ENCODE measurements at places on chromosomes 4 and X.

DNA sequence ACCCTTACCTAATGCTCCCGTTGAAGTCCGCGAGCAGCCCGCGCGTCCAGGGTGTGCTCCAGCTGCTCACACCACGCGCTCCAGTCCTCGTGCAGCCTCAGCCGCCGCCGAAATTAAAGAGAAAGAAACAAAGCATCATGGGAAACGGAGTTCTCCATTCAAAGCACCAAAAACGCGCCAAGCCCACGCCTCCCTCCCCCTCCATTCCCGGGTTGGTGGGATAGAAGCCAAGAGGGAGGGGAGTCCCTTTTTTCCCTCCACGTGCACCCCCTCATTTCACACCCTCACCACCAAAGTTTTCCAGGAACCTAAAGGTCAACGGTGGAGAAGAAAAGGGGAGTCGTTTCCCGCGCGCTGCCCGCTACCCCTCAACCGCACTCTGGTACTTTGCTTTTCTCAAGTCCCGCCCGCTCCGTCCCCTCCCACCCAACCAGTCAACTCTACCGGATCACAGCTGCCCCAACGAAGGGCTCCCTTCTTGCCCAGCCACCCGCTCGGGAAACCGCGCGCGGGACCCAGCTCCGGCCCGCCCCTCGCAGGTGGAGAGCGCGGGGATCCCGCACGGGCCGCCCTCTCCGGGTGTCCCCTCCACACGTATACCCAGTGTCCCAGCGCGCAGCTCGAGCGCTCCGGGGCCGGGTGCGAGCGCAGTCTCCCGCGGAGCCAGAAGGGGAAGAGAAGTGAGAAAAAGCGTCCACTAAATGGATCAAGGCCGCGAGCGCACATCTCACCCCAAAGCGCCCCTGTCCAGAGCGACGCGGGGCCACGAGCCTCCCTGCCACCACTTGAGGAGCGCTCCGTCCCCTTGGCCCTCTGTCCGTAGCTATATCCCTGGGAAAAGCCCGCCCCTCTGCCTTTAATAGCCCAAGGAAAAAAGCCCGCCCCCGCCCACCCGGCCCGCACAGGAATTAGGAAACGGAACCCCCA is 65.1 kb upstream of the CCDC160 start:
- DNase-seq, result no peak

DNA sequence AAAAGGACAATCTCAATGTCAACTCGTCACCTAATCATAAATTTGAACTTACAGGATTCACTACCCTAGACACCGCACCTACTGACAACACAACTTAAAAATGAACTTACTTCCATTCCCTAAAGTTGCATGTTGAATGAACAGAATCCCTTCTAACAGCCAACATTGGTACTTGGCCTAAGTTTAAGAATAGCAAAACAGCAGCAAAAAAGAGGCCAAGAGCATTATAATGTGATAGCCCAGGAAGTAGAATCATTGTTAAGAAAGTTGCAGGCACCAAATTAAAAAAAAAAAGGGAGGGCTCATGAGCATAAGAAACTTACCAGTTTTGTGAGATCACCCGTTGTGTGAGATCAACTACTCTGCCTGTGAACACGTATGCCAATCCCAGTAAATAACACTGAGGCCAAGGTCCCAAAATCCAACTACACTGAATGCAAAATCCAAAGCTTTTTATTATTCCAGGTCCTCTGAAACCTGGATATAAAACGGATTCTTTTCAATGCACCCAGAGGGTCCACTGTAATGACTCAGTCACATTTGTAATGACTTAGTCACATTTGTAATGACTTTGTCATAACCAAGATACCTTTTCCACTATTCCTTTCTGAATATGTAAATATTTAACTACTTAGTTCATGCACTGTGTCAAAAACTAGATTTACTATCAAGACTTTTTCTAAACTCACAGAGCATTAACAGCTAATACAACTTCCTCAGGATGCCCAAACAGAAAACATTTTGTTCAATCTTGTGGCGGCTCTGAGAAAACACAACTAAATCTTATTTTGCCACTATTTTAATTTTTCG is 6.8 kb downstream of the HNRNPDL start:
- DNase-seq, result no peak

GRCh38 chr4:140989944-140990343 is 143.3 kb downstream of the RNF150 start:
- no peak for DNase-seq

GRCh38 chr4:100391863-100392262 is 126.0 kb downstream of the EMCN start:
- no peak for DNase-seq

DNA sequence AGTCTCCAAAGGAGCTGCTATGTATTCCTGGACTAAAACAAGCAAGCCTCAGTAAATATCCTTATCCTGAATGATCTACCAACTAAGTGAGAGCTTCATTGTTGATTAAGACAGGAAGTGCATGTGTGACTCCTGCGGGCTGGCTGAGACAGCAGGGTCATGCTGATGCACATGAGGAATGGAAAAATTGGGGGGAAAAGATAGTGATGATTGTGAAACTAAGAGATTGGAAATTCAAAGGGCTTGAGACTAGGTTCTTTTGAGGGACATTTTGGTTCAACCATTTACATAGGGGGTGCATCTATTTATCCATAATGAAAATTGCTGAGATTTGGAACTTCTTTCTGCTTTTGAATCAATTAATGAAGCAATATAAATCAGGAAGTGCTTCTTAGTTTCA is 61.1 kb upstream of the C1QTNF7 start:
- DNase-seq, result no peak

DNA sequence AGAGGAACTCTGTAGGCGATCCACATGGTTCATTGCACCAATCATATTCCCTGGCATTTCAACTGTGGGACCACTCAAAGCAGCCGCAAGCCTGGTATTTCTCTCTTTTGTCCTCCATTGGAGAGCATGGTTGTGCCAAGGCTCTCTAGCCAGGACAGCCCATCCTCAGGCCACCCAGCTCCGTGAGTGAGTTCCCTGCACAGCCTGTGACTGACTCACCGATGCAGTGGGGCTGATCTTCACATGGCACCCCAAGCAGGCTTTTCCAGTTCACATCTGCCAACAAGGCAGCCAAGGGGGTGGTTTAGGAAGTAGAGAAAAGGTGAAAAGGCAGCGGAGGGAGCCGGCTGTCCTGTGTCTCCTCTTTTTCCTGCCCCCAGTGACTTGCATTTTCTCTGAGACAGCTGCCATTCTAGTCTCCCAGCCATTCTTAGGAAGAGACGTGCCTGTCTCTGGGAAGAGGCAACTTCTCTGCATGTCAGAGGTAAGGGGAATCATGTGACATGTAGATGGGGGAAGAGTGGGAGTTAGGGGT is 69.2 kb downstream of the MID1IP1 start:
- no peak for DNase-seq
